ENCODE measurements at places on chromosomes 2 and 18.

GRCh38 chr18:70289351-70290312, 787 bp downstream of the SOCS6 start:
- DNase-seq: peak; percentile 69

GRCh38 chr18:58263055-58263957, 219.3 kb downstream of the NEDD4L start:
- DNase-seq: no peak

DNA sequence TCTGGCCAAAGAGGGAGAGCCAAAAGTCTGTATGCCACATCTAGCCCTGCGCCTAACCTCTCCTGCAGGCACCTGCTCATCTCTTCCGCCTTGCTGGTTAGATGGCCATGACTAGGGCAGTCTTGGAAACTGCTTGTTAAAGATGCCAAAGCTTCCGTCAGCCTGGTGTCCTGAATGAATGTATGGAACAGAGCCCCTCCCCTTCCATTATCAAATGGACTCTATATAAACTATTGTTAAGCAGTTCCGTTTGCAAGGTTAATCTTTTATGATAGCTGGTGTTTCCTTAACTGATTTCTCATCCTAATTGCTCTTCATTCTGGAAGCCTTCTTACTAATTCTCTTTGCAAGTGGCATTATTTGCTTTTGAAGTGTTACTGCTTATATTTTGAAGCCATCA, 87.1 kb downstream of the ATP9B start:
- DNase-seq: no peak

DNA sequence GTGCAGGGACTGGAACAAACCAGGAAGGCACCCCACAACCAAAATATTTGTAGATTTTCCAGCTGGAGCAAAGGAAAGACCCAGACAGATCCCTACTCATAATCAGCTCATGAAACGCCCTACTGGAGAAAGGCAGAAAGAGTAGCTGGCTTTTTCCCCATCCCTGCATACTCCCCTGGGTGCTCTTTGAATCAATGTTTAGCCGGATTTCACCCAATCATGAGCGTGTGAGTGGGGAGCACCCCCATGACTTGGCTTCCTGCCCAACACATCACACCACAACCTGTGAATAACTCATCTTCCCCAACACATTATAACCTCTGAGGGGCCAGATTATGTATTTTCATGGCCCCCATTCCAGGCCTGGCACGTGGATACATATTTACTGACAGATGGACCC, 35.1 kb upstream of the SLC14A1 start:
- no peak for DNase-seq

DNA sequence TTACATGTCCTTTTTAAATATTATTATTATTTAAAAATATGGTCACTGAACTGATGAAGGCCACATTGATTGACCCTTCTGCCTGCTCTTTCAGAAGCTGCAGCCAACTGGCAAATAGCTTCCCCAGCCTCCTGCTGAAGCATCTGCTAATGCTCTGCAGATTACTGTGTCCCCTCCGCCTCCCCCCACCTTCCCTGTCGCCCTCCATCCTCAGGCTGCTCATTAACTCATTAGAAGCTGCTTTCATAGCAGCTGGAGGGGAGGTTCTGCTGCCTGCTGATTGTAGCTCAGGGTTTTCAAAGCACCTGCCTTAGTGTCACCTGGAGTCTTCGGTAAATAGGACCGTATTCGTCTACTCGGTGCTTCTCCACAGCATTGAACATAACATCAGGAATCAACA, 24.8 kb upstream of the LMAN1 start:
- DNase-seq: peak; percentile 80

DNA sequence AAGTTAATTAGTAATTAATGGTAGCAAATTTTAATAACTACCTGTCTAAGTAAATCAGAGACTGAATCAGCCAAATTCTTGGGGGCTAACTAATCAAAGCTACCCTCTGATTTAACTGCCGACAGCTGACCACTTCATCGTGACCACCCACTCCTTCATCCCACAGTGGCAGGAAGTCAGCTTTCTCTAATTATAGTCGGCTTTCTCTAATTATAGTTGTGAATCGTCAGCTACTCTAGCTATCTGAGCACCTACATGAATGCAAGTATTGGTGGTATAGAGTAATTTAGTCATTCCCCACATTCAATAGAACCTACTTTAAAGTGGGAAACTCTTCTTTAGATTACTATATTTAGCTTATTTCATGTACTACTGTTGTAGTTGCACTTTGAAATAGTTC, 185.5 kb downstream of the PTGR3 start:
- no peak for DNase-seq
